ENCODE measurements at places on chromosomes 7 and 10.

- no peak for DNase-seq
These were observed 41.2 kb downstream of the TACR2 start for GRCh38 chr10:69375307-69376151.

DNA sequence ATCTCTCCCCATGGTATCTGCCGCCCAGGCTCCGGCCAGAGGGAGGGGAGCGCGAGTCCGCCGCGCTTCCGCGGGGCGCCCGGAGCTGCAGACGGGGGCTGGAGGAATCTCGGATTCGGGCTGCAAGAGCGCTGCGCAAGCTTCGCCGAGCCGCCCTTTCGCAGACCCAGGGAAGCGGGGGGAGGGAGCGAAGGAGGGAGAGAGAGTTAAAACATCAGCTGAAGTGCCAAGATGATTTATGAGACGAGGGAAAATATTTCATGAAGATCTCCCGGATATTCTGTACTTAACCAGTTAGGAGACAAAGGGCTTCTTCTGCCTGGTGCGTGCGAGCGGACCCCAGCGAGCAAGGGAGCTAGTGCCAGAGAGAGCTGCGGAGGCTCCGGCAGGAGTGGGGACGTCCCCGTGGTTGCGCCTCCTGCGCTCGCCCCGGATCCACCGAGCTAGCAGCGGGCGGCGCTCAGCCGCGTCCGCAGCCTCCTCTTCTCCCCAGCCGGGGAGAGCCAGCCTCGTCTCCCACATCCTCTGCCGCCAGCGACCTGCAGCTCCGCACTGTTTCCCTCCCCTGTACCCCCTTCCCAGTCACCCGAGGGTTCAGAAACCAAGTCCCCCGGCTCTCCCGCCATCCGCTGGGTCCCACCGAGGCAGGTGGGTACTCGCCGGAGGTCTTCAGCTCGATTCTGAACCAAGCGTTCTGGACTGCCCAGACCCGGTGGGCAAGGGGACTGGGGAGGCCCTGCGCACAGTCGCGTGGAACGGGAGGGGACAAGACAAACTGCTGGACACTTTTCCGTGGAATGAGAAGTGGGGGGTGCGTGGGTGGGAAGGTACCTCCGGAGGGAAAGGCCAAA, 1.0 kb upstream of the PAX2 start:
- no peak for DNase-seq

GRCh38 chr10:11227103-11227502, 209.4 kb downstream of the CELF2 start:
- no peak for DNase-seq

- no peak for DNase-seq
These were observed 336.8 kb upstream of the IGFBP3 start for GRCh38 chr7:46257761-46258448.
